Lower leg skin (tissue), 4 donors: ENCODE measurements at places on chromosomes 11 and 22.
A peak's percentile ranks its signal among the peaks of the same experiment; 100 is the strongest.

DNA sequence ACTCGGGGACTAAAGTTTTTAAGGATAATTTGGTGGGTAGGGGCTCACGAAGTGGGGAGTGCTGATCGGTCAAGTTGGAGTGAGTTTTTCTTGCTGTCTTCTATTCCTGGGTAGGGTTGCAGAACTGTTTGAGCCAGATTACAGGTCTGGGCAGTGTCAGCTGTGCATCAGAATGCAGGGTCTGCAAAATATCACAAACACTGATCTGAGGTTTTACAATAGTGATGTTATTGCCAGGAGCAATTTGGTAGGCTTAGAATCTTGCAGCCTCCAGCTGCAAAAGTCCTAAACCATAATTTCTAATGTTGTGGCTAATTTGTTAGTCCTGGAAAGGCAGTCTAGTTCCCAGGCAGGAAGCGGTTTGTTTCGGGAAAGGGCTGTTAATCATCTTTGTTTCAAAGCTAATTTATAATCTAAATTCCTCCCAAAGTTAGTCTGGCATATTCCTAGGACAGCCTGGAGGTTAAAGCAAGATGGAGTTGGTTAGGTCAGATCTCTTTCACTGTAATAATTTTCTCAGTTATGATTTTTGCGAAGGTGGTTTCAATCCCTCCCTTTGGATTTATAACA lies 39.7 kb upstream of the CALCA start:
- no peak for DNase-seq

GRCh38 chr11:65416341-65416824 lies 6.2 kb upstream of the NEAT1 start:
- peak; percentile 99 for DNase-seq

GRCh38 chr11:35106595-35106994 lies 32.4 kb upstream of the CD44 start:
- no peak for DNase-seq

GRCh38 chr11:93464927-93465540 lies 78.2 kb downstream of the SMCO4 start:
- DNase-seq: no peak

GRCh38 chr11:128663824-128664223 lies 30.0 kb upstream of the FLI1 start:
- no peak for DNase-seq
